Activated CD8-positive, alpha-beta memory T cell treated with anti-CD3 and anti-CD28 coated beads, Interleukin-2, amount 10 ng/mL, durations not matched to agents 7 days and 5 days (primary cell): ENCODE measurements at places on chromosomes 6 and 20. TPM values are rescaled to one million over a fixed set of nuclear protein-coding genes. Genes with fewer than 3 reads are reported as not detected.

- H3K4me3 ChIP-seq: no peak overlapping the region
- no peak overlapping the region for H3K27ac ChIP-seq
- H3K27me3 ChIP-seq: no peaks in the 10 kb centered on the region
- H3K4me1 ChIP-seq: peaks cover 28% of the 10 kb centered on the region
- H3K36me3 ChIP-seq: no peaks in the 10 kb centered on the region
Observed at GRCh38 chr6:26217714-26218075, 130.5 kb downstream of the HFE start.

DNA sequence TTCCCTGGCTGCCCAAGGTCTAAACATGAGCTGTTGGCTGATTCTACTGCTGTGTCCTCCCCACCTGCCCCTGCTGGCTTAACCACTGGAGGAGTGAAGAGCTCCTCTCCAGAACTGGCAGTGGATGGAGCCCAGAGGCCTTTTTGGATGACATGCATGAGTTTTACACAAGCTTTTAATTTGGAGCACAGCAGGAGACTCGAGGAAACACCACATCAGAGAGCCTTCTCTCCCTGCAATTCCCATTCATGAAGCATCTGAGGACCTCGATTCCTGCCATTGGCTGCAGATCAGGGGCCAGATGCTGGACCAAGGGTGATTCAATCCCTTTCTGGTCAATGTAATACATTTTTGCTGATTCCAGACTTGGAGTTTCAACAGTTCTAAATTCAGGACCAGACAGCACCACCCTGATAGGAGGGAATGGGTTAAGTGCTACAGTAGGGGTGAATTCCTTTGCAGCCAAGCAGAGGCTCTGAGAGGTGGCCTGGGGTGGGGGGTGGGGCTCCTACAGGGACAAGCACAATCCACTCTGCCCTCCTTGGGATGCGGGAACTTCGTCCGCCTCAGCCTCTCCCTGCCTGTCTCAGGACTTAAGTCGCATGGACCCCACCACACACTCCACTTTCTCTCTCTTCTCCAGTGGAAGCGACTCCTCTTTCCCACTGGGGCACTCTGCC, 599 bp upstream of the PSORS1C1 start:
- no peak overlapping the region for H3K4me3 ChIP-seq
- DNase-seq: no peak
- H3K27me3 ChIP-seq: peaks cover 37% of the 10 kb centered on the region
- H3K36me3 ChIP-seq: no peaks in the 10 kb centered on the region

DNA sequence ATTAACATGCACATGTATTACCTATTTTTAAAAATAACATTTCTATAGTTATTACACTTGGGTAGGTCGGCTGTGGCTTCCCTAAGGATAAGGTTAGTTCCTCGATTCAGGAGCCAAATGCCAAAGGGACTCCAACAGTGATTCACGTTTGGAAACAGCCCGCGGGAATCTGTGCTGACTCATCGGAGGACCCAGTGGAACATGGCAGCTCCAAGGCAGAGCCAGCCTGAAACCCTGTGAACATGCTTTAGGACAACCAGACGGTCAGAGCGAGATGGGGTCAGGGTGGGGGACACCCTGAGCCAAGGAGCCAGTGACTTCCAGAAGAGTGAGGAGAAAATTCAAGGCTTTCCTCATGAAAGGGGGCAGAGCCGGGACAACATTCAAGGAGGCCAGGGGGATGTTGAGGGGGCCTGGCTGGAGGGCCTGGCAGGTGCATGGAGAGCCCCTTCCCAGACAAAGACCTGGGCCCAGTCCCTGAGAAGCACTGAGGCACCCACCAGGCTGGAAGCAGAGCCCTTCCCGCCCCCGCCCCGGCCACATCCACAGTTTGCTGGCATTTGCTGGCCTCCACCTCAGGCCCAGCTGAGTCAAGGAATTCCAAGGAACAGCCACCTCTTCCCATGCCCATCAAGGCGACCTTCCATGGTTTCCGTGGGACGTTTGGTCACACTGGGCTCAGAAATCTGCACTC, 133.2 kb downstream of the SNX5 start:
- peaks cover 21% of the 10 kb centered on the region for H3K27me3 ChIP-seq
- no peaks in the 10 kb centered on the region for H3K4me1 ChIP-seq
- no peak overlapping the region for H3K4me3 ChIP-seq
- no peaks in the 10 kb centered on the region for H3K36me3 ChIP-seq

DNA sequence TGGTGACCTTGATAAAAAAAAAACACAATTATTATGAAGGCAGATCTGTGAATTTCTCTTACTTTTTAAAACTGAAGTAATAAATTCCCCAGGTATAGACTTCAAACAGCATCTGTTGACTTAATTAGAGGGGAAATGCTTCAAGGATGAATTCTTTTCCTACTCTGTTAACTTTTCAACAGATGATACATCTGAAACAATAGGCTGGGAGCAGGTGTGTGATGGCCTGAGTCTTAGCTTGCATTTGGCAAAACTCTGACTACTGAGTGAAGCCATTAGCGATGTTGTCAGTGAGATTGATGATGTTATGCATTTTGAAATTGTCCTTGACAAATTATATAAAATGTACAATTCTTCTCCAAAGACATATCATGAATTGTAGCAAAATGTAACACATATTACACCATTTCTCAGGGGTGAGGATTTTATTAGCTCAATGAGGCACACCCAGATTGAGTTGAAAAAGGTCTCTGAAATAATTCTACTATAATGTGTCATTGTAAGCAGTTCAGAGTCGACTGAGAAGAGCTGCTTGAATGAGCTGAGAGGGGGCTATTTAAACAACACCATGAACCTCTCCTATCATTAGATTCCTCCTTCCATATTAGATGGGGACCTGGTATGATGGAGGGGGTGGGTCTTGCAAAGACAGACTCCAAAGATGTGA, 39.6 kb upstream of the OGFRL1 start:
- no peak overlapping the region for H3K27ac ChIP-seq
- no peak overlapping the region for H3K4me3 ChIP-seq
- H3K36me3 ChIP-seq: no peaks in the 10 kb centered on the region
- peaks cover 3% of the 10 kb centered on the region for H3K27me3 ChIP-seq
- DNase-seq: no peak
- H3K4me1 ChIP-seq: no peaks in the 10 kb centered on the region

GRCh38 chr6:33880766-33881165, 77.0 kb upstream of the MLN start:
- no peaks in the 10 kb centered on the region for H3K4me1 ChIP-seq
- H3K4me3 ChIP-seq: no peak overlapping the region
- H3K27me3 ChIP-seq: peaks cover 28% of the 10 kb centered on the region
- no peak overlapping the region for H3K27ac ChIP-seq
- H3K36me3 ChIP-seq: no peaks in the 10 kb centered on the region
- DNase-seq: no peak

- no peak overlapping the region for H3K4me3 ChIP-seq
- H3K36me3 ChIP-seq: peaks cover 2% of the 10 kb centered on the region
- peaks cover 5% of the 10 kb centered on the region for H3K27me3 ChIP-seq
- peaks cover 30% of the 10 kb centered on the region for H3K4me1 ChIP-seq
- DNase-seq: no peak
- H3K27ac ChIP-seq: no peak overlapping the region
Observed at GRCh38 chr6:36698871-36699271, 1.2 kb downstream of the RAB44 start.

GRCh38 chr6:84774157-84774984, 10.0 kb upstream of the TBX18 start:
- H3K4me1 ChIP-seq: no peaks in the 10 kb centered on the region
- peaks cover 3% of the 10 kb centered on the region for H3K36me3 ChIP-seq
- H3K27ac ChIP-seq: no peak overlapping the region
- no peak overlapping the region for H3K4me3 ChIP-seq
- no peak for DNase-seq
- H3K27me3 ChIP-seq: peaks cover 65% of the 10 kb centered on the region

- no peak overlapping the region for H3K27ac ChIP-seq
- H3K27me3 ChIP-seq: peaks cover 14% of the 10 kb centered on the region
- H3K4me1 ChIP-seq: peaks cover 23% of the 10 kb centered on the region
Observed at GRCh38 chr6:107121266-107121665, 6.0 kb upstream of the BEND3 start.

- H3K27ac ChIP-seq: no peak overlapping the region
- no peak overlapping the region for H3K4me3 ChIP-seq
- DNase-seq: no peak
- H3K27me3 ChIP-seq: peaks cover 11% of the 10 kb centered on the region
- H3K4me1 ChIP-seq: no peaks in the 10 kb centered on the region
Observed at GRCh38 chr6:1633366-1634021, 23.8 kb downstream of the FOXC1 start.

GRCh38 chr6:106759112-106759511, 129.7 kb downstream of the QRSL1 start:
- H3K27me3 ChIP-seq: peaks cover 2% of the 10 kb centered on the region
- no peak overlapping the region for H3K27ac ChIP-seq
- no peaks in the 10 kb centered on the region for H3K36me3 ChIP-seq

- H3K27ac ChIP-seq: no peak overlapping the region
- no peak overlapping the region for H3K4me3 ChIP-seq
- peaks cover 86% of the 10 kb centered on the region for H3K36me3 ChIP-seq
Observed at GRCh38 chr6:11215773-11216172, 16.7 kb downstream of the NEDD9 start.

GRCh38 chr6:40722091-40722490, 134.9 kb upstream of the LRFN2 start:
- H3K36me3 ChIP-seq: no peaks in the 10 kb centered on the region
- H3K27me3 ChIP-seq: peaks cover 6% of the 10 kb centered on the region
- H3K27ac ChIP-seq: no peak overlapping the region
- H3K4me1 ChIP-seq: peaks cover 4% of the 10 kb centered on the region

DNA sequence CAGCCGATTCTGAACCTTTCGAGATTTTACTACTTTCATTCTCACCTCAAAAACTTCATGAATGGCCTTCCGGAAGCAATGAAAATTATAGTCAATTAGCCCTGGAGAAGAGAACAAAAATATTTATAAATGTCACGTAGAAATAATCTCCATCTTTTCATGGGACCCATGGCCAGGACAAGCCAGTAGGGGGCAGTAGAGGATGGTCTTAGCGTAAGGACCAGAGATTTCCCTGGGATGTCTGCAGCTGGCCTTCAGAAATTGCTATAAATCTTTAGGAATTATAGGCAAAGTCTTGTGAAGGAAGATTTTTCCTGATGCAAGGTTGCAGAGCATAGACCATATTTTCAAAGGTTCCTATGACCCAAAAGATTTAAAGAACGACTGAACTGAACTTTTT, 15.6 kb upstream of the UBE2J1 start:
- no peaks in the 10 kb centered on the region for H3K27me3 ChIP-seq
- no peak overlapping the region for H3K4me3 ChIP-seq
- peak; percentile 73 for DNase-seq

- peaks cover 94% of the 10 kb centered on the region for H3K4me1 ChIP-seq
- H3K27me3 ChIP-seq: no peaks in the 10 kb centered on the region
- H3K4me3 ChIP-seq: peak overlapping the region; percentile 85
- peak overlapping the region; percentile 97 for H3K27ac ChIP-seq
- no peak for DNase-seq
- peaks cover 52% of the 10 kb centered on the region for H3K36me3 ChIP-seq
Observed at GRCh38 chr20:31676609-31676989, 38.9 kb downstream of the COX4I2 start.

DNA sequence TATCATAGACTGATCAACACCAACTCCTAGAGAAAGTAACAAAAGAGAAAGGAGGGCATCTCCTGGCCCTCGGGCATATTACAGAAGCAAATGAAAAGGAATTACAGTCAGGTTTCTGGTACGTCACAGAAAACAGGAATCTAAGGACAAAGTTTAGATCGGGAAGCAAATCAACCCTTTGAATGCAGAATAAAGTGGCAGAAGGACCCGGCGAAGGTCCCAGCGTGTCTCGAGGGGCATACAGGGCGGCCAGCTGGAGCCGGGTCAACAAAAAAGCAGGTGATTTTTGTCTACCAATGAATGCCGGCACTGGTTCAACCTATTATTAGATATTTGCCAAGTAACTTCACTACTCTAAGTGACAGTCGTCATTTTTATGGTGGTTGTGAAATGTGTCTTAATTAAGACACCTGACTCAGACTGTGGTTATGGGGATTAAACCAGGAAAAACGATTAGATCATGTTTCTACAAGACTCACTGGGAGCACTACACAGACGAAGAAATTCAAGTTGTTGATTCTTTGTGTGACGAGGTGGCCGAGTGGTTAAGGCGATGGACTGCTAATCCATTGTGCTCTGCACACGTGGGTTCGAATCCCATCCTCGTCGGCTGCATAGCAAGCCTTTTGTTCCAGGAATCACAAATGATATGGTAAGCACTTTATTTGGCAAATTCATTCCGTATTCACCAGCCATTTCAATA, 12.4 kb upstream of the ZSCAN9 start:
- peak; percentile 75 for DNase-seq
- peaks cover 4% of the 10 kb centered on the region for H3K36me3 ChIP-seq
- H3K27me3 ChIP-seq: peaks cover 82% of the 10 kb centered on the region
- peaks cover 28% of the 10 kb centered on the region for H3K4me1 ChIP-seq
- H3K27ac ChIP-seq: no peak overlapping the region
- peak overlapping the region; percentile 73 for H3K4me3 ChIP-seq

DNA sequence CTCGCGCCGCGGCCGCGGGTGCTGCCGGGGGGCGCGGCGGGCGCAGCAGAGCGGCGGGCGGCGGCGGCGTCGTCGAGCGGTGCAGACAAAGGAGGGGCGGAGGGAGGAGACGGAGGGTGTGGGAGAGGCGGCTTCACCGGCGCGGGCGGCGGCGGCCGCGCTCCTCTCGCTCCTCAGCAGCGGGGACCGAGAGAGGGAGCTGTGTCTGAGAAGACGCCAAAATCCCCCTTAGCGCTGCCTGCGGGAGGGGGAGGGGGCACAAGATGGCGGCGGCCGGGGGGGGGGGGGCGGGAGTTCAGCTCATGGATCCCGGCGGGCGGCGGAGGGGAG, 296 bp downstream of the ADNP start:
- peak overlapping the region; percentile 94 for H3K27ac ChIP-seq
- H3K36me3 ChIP-seq: peaks cover 55% of the 10 kb centered on the region
- peak overlapping the region; percentile 95 for H3K4me3 ChIP-seq

GRCh38 chr6:7234547-7234946, 78.5 kb downstream of the SSR1 start:
- H3K36me3 ChIP-seq: peaks cover 18% of the 10 kb centered on the region
- H3K27me3 ChIP-seq: no peaks in the 10 kb centered on the region
- H3K4me3 ChIP-seq: no peak overlapping the region
- no peak for DNase-seq
- H3K27ac ChIP-seq: no peak overlapping the region

- no peak overlapping the region for H3K4me3 ChIP-seq
- no peaks in the 10 kb centered on the region for H3K36me3 ChIP-seq
- peaks cover 48% of the 10 kb centered on the region for H3K27me3 ChIP-seq
Observed at GRCh38 chr6:136464874-136465273, 85.3 kb downstream of the MAP7 start.

DNA sequence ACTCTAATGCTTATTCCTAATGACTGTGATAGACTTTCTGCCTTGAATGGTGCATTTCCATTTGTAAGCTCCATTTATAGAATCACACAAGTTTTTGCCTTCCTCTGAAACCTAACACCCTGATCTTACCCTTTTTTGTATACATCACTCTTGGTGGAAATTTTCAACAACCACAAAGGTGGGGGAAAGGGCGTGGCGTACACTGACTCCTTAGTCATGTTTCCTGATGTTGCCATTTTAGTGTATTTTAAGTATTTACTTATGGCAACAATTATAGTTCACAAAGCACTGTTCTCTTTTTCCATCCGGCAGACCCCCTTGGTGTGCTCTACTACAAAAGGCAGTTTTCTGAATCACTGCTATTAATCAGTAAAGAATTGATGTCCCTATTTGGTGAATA, 92.0 kb downstream of the ATXN1 start:
- H3K4me3 ChIP-seq: peak overlapping the region; percentile 51
- peak overlapping the region; percentile 97 for H3K27ac ChIP-seq
- H3K4me1 ChIP-seq: peaks cover 59% of the 10 kb centered on the region
- no peaks in the 10 kb centered on the region for H3K27me3 ChIP-seq

The RIMS1 gene
- not detected for total RNA-seq

The TULP4 gene
- 30.5 TPM for total RNA-seq

The CTNNBL1 gene
- 79.8 TPM for total RNA-seq

The MLN gene
- not detected for total RNA-seq

The SRMS gene
- total RNA-seq: not detected

The BFSP1 gene
- total RNA-seq: 3.2 TPM

The PAK5 gene
- not detected for total RNA-seq

The GGTLC1 gene
- total RNA-seq: not detected

The LRRC73 gene
- total RNA-seq: not detected
